ENCODE measurements at places on chromosomes 2 and 18.
A peak's percentile ranks its signal among the peaks of the same experiment; 100 is the strongest.

DNA sequence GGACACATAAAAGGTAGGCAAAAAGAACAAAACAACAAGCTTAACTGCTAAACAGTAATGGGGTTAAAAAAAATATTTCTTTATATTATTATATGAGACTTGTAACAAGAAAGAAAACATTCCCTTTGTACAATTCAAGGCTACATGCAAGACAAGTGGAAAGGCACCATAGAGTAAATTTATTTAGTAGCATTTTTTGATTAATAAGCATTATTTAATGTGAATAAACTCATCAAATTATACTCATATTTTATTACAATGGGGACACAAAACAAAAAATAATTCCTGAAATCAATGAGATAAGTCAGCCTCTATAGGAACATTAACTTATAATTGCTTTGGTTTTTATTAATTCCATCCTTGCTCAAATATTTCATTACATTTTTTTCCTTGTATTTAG, 809.2 kb downstream of the ERBB4 start:
- no peak for ATAC-seq

GRCh38 chr2:30530346-30530745, 83.3 kb downstream of the LCLAT1 start:
- no peak for ATAC-seq

DNA sequence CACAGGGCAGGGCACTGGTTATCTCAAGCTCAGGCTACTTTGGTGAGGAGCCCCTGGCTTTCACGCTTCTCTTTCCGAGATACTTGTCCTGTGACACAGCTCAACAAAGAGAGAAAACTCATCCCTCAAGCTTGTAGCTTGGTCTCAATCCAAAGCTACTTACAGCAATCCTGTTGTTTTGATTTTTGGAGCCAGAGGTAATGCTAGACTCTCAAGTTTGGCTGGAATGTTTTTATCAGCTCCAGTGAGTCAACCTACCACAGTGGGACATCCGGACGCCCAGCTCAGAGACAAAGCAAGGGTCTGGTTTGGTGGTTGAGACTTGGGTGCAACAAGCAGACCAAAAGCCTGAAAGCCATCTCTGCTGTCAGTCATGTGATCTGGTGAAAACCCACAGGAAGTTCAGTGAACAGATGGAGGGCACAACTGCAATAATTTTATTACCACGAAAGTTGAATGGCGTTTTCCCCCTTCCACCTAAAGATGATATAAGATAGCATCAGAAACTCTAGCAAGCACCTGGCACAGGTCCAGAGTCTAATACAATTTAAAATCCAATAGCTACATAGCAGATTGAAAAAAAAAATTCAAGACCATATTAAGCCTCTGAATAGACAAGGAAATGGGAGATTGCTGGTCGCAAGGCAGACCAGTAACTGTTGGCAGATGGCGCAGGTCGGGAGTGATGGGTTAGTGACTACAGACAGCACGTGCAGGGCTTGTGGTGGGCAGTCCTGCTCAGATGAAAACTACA, 102.3 kb upstream of the SMAD7 start:
- ATAC-seq = no peak

GRCh38 chr18:9814431-9814830, 71.3 kb upstream of the TXNDC2 start:
- no peak for ATAC-seq

- no peak for ATAC-seq
Observed at GRCh38 chr2:156812496-156812895, 376.3 kb downstream of the GPD2 start.

GRCh38 chr2:239401881-239402233, 1.0 kb upstream of the HDAC4 start:
- ATAC-seq = peak; percentile 3

DNA sequence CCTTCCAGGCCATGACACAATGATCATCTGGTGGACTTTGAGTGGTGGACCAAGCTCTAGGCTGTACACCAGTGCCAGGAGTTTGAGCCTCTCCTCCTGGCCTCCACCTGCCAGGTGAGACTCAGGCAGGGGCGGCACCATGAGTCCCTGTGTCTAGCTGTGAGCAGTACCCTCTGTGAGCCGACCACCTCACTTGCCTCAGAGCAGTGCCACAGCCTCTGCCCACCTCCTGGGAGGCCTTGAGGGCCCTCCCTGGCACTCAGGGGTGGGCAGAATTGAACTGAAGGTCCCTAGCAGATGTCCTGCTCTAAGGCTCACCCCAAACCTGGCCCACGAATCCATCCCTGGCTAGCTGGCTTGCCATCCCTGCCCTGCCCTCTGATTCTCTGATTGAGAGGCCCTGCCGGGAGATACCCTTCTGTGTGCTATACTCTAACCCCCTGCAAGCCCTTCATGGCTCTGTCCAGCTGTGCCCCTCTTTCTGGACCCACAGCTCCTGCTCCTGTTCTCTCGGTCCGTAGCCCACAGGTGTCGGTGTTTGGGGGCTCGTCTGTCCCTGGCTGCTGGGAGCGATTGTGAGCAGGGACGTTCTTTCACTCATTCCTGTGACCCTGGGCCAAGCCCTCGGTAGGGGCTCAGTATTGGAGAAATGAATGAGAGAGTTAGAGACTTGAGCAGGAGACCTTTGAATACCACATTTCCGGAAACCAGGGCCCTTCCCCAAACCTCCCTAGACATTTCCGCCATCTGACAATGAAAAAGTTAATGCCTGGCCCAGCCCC, 70.0 kb downstream of the INHBB start:
- ATAC-seq = no peak

- no peak for ATAC-seq
Observed at GRCh38 chr2:98037666-98038336, 42.1 kb upstream of the TMEM131 start.

GRCh38 chr2:83063511-83063910, 1395.6 kb downstream of the SUCLG1 start:
- ATAC-seq = no peak

DNA sequence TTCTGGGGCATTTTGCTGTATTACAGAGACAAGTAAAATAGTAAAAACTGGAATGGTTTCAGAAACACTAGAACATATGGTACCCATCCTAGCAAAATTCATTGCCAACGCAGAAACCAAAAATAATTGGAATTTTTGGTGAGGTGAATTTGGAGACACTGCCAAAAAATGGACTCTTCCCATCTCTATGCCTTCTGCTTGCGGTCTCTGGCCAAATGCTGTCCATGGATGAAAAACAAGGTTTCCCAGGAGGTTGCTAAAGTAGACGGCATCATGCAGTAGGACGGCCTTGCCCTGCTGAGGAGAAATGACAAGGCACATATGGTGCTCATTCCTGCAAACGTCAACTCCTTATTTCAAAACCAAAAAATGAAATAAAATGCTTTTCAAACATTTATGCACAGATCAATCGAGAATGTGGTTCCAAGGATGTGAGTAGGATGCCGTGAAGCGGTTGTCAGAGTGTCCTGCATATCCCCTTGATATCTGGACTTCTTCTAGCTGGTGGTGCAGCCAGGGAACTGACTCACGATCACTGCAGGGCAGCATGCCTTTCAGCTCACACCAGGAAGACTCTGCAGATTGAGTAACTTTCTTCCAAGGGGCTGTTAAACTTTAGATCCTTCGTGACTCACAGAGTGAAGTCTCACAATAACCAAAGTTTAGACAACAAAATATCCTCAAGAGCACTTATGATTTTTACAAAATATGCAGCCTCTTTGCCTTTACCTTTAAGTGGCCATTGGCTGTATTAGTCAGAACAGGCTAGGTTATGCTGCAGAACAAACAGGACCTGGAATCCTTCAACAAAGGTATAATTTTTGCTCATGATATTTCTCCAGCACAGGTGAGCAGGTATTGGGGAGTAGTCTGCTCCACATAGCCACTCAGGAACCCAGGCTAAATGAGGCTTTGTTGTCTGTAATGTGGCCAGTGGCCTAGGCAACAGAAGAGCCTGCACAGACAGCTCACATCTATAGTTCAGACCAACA, 149.4 kb upstream of the NDUFV2 start:
- ATAC-seq = no peak

- no peak for ATAC-seq
Observed at GRCh38 chr2:19855542-19856431, 46.0 kb downstream of the TTC32 start.

DNA sequence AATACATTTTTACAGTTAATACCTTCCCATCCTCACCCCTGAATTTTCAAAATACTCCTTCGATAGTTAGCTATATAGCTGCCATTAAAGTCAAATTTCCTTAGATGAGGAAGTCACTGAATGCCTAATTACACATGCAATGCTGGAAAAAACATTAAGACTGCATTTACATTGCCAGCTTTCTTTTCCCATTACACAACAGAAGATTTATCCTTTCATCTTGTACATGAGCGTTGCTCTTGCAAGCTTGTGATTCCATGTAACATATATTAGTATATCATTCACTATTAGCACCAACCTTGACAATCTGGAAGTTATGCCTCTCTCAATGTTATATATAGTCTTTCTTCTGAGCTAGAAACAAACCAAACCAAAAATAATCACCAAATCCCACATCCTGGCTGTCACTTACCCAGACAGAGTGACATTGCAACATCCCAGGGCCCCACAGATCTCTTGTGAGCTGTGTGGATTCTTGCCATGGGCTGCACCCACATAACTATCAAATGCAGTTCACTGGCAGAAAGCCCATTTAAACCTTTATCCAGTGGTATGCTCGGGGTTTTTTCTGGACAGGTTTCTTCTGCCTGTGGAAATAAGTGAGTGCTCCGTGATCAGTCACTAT, 79.2 kb upstream of the PAPOLG start:
- no peak for ATAC-seq

DNA sequence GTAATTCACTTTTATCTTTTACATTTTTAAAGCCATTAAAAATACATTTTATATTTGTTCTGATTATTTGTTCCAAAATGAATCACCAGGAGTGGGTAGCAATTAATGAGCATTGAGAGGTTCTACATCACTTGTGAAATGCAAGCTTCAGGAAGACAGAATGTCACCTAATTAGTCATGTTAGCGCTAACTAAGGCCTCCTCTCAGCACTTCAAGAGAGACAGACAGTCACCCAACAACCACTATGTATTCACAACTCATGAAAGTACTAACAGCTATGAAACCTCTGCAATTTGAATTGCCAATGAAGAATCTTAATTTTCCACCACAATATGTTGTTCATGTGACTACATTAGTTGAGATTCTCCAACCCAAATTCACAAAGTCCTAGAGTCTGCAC, 611.0 kb downstream of the KCNJ3 start:
- ATAC-seq = no peak

GRCh38 chr2:148218326-148219075, 197.6 kb downstream of the MBD5 start:
- ATAC-seq = no peak

DNA sequence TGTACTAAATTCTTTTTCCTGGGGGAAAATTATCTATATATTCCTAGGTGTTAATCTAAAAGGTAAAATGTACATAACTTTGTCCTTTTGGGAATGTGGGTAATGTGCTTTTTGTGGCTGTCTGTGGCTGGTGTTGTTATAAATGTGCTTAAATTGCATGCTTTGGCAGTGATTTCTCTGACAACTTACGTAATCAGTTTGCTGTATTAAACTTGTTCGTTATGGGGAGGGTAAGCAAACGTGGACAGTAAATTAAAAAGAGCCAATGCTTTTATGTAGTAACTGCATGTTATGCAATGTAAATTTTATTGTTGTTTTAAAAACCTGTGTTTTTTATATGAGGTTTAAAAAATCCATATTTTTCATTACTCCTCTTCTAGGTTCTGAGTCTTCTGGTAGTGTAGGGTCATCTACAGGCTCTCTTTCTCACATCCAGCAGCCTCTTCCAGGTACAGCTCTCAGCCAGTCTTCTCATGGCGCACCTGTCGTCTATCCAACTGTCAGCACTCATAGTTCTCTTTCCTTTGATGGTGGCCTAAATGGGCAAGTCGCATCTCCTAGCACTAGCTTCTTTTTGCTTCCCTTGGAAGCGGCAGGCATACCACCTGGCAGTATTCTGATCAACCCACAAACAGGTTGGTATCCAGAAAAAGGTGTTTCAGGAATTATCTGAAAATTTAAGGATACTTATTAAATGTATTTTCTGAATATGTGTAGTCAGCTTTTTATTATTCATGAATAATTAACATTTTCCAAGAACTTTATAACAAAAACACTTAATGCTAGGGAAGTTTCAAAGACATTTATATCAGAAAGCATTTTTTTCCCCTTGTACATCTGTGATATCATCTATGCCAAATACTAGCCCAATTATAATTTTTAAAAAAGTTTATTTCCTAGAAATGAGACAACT, 100.2 kb upstream of the UBXN4 start:
- ATAC-seq = no peak

- ATAC-seq = no peak
Observed at GRCh38 chr2:119085613-119086012, 72.9 kb downstream of the C1QL2 start.

DNA sequence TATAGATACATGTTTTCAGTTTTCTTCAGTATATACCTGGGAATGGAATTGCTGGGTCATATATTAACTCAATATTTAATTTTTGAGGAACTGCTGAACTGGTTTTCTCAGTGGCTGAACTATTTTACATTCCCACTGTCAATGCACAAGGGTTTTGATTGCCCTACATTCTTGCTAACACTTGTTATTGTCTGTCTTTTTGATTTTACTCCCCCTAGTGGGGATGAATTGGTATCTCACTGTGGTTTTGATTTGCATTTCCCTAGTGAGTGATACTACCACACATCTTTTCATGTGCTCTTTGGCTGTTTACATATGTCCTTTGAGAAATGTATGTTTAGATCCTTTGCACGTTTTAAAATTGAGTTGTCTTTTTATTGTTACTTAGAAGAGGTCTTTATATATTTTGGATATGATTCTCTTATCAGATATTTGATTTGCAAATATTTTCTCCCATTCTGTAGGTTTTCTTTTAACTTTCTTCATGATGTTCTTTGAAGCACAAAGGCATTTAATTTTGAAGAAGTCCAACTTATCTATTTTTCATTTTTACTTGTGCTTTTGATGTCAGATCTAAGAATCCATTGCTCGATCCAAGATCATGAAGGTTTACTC, 36.2 kb downstream of the ASB1 start:
- peak; percentile 72 for ATAC-seq

GRCh38 chr2:231985823-231986261, 24.3 kb downstream of the DIS3L2 start:
- no peak for ATAC-seq

GRCh38 chr2:234708091-234708683, 211.3 kb upstream of the ARL4C start:
- ATAC-seq = no peak

All from activated CD4-positive, CD25-positive, alpha-beta regulatory T cell treated with anti-CD3 and anti-CD28 coated beads, Interleukin-2, amount 50 U/mL, for 24 hours (primary cell).